ENCODE measurements at places on chromosomes 12 and 14. TPM values are rescaled to one million over a fixed set of nuclear protein-coding genes. Genes with fewer than 3 reads are reported as not detected.

- DNase-seq, result no peak
- no peak overlapping the region for H3K4me3 ChIP-seq
- H3K27ac ChIP-seq, result no peak overlapping the region
- no peaks in the 10 kb centered on the region for H3K36me3 ChIP-seq
- H3K27me3 ChIP-seq, result no peaks in the 10 kb centered on the region
Observed at GRCh38 chr12:6038160-6038559, 86.3 kb downstream of the VWF start.

DNA sequence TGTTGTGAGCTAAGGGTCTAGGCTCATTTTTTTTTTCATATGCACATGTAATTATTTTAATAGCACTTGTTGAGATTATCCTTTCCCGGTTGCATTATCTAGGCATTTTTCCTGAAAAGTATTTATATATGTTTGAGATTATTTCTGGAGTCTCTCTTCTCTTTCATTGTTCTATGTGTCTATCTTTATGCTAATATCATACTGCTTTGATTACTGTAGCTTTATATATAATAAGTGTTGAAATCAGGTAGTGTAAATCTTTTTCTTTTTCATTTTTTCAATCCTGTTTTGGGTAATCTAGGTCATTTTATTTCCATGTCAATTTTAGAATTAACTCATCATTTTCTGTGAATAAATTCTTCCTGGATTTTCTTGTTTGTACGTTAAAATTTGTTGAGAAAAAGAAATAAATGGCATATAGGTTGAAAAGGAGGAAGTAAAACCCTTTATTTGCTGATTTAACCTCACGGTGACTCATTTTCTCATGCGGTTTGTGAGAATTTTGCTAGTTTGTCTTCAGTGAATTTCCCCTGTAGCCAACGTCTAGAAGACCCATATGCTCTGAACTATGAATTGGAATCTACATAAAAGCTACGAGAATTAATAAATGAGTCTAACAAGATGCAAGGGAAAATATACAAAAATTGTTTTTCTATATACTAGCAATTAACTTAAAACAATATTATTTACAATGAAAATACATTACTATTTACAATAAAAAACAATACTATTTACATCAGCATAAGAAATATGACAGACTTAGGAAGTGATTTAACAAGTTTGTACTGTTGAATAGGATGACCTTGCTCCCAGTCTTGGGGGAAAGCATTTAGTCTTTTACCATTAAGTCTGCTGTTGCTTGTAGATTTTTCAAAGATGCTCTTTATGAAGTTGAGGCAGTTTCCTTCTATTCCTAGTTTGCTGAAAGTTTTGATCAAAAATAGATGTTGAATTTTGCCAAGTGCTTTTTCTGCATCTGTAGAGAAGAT is 105.0 kb downstream of the SNAPC1 start:
- H3K27ac ChIP-seq, result no peak overlapping the region
- no peaks in the 10 kb centered on the region for H3K4me1 ChIP-seq
- H3K4me3 ChIP-seq, result no peak overlapping the region
- H3K36me3 ChIP-seq, result peaks cover 5% of the 10 kb centered on the region
- no peaks in the 10 kb centered on the region for H3K27me3 ChIP-seq
- no peak for DNase-seq

TCTN2 gene
- total RNA-seq, result 3.8 TPM

DNA sequence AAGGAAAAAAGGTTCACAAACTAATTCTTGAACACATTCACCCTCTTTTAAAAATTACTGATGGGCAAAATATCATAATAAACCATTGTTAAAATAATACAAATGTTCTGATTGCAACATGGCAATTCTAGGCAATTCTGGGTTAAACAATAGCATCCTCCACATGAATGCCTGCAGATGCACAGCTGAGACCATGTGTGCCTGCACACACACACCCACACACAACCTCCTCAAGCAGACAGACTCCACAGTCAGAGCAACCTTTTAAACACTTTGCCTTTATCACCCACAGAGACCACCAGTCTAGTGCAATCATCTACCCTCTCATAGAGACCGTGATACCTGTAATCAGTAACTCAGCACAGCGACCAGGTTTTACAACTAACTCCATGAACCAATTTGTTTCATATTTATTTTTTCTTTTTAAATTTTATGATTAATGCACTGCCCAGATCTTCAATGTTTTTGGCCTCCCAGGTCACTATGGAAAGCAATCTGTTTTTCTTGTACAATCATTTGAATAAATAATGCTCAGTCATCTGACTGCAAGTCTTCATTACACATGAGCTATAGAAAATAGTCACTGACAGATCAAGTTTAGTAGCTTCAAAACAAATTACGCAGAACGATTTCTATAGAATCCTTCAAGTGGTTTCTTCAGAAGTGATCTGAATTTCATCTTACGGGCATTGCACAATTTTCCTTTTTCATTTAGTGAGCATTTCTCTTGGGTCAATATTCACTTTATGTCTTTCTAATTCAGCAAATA is 105.8 kb downstream of the PRKD1 start:
- no peak for DNase-seq
- no peaks in the 10 kb centered on the region for H3K36me3 ChIP-seq
- H3K27me3 ChIP-seq, result no peaks in the 10 kb centered on the region
- H3K4me1 ChIP-seq, result no peaks in the 10 kb centered on the region
- H3K27ac ChIP-seq, result no peak overlapping the region
- no peak overlapping the region for H3K4me3 ChIP-seq

DNA sequence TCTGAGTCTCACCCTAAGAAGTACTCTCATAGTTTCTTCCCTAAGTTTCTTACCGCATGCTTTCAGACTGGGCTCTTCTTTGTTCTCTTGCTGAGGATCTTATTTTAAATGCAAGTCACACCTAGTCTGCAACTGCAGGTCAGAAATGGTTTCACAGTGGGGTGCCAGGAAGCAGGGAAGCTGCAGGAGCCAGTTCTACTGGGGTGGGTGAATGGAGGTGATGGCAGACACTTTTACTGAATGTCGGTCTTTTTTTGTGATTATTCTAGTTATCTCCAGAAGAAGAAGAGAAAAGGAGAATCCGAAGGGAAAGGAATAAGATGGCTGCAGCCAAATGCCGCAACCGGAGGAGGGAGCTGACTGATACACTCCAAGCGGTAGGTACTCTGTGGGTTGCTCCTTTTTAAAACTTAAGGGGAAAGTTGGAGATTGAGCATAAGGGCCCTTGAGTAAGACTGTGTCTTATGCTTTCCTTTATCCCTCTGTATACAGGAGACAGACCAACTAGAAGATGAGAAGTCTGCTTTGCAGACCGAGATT is 1.7 kb downstream of the FOS start:
- peak overlapping the region; percentile 79 for H3K4me3 ChIP-seq
- DNase-seq, result no peak
- peaks cover 13% of the 10 kb centered on the region for H3K4me1 ChIP-seq

INHBE gene
- total RNA-seq, result not detected

DNA sequence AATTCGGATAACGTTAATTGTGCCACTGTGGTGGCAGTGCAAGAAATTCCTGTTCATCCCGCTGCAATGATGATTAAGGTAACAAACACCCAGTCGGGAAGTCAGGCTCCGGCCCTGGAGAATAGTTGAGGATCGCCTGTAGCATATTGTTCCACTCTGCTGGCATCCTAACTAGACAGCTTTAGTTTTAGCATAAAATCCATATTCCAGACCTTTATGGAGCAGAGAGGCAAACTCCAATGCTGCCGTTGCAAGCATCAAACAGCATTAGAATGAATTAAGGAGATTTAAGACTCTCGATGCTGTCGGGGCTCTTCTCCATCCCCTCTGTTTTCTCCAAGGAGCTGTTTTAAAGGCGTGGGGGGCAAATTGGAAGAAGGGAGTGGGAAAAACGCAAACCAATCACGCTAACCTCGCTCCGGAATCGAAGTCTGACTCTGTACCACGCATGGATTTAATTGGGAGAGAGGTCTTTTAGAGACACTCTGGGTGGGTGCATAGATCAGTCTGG is 660.4 kb downstream of the VRK1 start:
- H3K27me3 ChIP-seq, result no peaks in the 10 kb centered on the region
- no peaks in the 10 kb centered on the region for H3K36me3 ChIP-seq
- no peak overlapping the region for H3K27ac ChIP-seq
- no peaks in the 10 kb centered on the region for H3K4me1 ChIP-seq

DNA sequence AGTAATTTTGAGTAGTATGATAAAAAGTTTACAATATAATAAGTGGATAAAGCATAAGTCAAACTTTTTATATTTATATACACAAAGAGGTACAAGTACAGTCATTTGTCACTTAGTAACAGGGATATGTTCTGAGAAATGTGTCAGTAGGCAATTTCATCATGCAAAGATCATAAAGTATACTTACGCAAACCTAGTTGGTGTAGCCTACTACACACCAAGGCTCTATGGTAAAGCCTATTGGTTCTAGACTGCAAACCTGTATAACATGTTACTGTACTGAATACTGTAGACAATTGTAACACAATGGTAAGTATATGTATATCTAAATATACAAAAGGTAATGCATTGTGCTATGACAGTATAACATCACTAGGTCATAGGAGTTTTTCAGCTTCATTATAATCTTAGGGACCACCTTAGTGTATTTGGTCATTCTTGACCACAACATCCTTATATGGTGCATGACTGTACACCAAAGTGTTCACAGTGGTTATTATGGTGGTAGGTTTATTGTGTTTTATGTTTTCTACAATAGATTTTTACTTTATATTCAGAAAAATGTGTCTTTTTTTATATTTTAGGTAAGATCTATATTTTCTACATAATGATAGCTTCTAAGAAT is 14.9 kb upstream of the SCFD1 start:
- H3K27me3 ChIP-seq, result no peaks in the 10 kb centered on the region
- no peaks in the 10 kb centered on the region for H3K4me1 ChIP-seq
- no peaks in the 10 kb centered on the region for H3K36me3 ChIP-seq
- no peak overlapping the region for H3K4me3 ChIP-seq
- DNase-seq, result no peak

- DNase-seq, result no peak
- no peaks in the 10 kb centered on the region for H3K4me1 ChIP-seq
- H3K27ac ChIP-seq, result no peak overlapping the region
- H3K4me3 ChIP-seq, result no peak overlapping the region
Observed at GRCh38 chr12:101299346-101299745, 19.4 kb downstream of the UTP20 start.

KRT71 gene
- total RNA-seq, result not detected

DNA sequence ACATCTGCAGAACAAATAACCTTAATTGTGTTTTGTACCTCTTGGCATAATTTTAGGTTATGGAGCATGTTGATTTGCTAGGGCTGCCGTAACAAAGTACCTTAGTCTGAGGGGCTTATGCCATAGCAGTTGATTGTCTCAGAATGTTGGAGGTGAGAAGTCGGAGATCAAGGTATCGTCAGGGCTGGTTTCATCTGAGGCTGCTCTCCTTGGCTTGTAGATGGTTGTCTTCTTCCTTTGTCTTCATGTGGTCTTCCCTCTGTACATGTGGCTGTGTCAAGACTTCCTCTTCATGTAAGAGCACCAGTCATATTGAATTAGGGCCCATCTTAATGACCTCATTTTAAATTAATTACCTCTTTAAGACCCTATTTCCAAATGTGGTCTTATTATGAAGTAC is 64.4 kb upstream of the PTHLH start:
- no peaks in the 10 kb centered on the region for H3K36me3 ChIP-seq
- H3K27ac ChIP-seq, result no peak overlapping the region
- no peaks in the 10 kb centered on the region for H3K27me3 ChIP-seq
- no peak overlapping the region for H3K4me3 ChIP-seq
- no peak for DNase-seq

- no peaks in the 10 kb centered on the region for H3K36me3 ChIP-seq
- H3K4me3 ChIP-seq, result no peak overlapping the region
- H3K4me1 ChIP-seq, result no peaks in the 10 kb centered on the region
- H3K27ac ChIP-seq, result no peak overlapping the region
Observed at GRCh38 chr12:84077679-84078078, 834.9 kb downstream of the SLC6A15 start.

DTX3 gene
- 82.5 TPM for total RNA-seq

DNA sequence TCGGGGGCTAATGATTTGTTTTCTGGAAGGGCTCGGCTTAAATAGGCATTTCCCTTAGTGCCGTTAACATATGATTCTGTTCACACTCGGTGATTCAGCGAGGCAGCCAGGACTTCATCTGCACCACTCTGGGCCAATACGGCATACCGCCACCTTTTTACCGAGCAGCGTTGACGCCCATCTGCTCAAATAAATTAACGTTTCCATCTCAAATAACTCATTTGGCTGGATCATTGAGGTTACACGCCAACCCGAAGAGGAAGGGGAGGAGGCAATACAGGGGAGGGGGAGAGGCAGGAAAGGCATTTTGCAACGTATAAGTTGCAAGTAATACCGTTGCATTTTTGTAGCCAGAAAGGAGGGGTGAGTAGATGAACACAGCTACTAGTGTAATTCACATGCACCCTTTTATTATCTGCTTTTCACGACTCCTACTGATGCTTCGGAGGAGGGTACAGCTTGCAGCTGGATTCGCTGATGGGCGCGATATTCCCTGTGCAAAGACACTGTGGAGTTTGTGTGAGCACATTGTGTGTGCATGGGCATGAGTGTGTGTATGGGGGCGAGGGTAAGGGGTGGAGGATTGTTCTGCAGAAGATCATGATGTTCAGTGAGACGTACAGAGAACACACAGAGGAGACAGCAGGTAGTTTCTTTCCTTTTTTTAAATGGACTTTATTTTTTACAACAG is 45.9 kb downstream of the MAP1LC3B2 start:
- H3K4me1 ChIP-seq, result no peaks in the 10 kb centered on the region
- H3K27ac ChIP-seq, result peak overlapping the region; percentile 49
- peak overlapping the region; percentile 15 for H3K4me3 ChIP-seq
- H3K36me3 ChIP-seq, result no peaks in the 10 kb centered on the region
- DNase-seq, result peak; percentile 41
- H3K27me3 ChIP-seq, result no peaks in the 10 kb centered on the region

- no peaks in the 10 kb centered on the region for H3K27me3 ChIP-seq
- H3K36me3 ChIP-seq, result no peaks in the 10 kb centered on the region
- no peak for DNase-seq
Observed at GRCh38 chr14:24388474-24389179, 10.2 kb upstream of the NYNRIN start.

GRCh38 chr12:42588524-42589464 is 752 bp downstream of the PRICKLE1 start:
- H3K27ac ChIP-seq, result peak overlapping the region; percentile 79
- DNase-seq, result peak; percentile 38
- no peaks in the 10 kb centered on the region for H3K4me1 ChIP-seq
- H3K4me3 ChIP-seq, result peak overlapping the region; percentile 80
- H3K27me3 ChIP-seq, result no peaks in the 10 kb centered on the region

KIF26A gene
- 10.5 TPM for total RNA-seq

DNA sequence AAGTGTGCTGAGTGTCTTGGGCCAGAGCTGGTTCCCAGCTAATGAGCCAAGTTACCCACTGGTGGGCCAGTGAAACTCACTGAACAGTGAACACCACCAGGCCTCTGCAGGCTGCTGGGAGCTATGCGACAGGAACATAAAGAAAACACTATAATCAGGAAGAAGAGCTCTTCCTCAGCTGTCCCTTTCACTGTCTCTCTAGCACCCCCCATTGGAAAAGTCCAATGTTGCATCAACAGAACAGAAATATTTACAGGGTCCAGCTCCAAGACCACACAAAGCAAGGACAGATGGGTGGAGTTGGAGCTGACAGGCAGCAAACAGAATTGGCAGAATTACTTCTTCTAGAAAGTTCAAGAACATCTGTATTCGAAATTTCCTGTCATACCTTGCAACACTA is 903.6 kb upstream of the TMEM132C start:
- H3K4me3 ChIP-seq, result no peak overlapping the region
- no peak for DNase-seq
- H3K27me3 ChIP-seq, result no peaks in the 10 kb centered on the region
- no peak overlapping the region for H3K27ac ChIP-seq
- H3K4me1 ChIP-seq, result no peaks in the 10 kb centered on the region

- DNase-seq, result no peak
- H3K36me3 ChIP-seq, result no peaks in the 10 kb centered on the region
- no peak overlapping the region for H3K27ac ChIP-seq
- H3K27me3 ChIP-seq, result no peaks in the 10 kb centered on the region
- H3K4me3 ChIP-seq, result no peak overlapping the region
Observed at GRCh38 chr12:62659453-62660295, 193.0 kb downstream of the MON2 start.

Measured in uterus (tissue), 4 donors.